ENCODE measurements at places on chromosomes 4 and X. TPM values are rescaled to one million over a fixed set of nuclear protein-coding genes. Genes with fewer than 3 reads are reported as not detected.

GRCh38 chrX:139905051-139905450, 27.8 kb downstream of the ATP11C start:
- H3K27me3 ChIP-seq = no peaks in the 10 kb centered on the region
- H3K4me3 ChIP-seq = no peak overlapping the region

Gene BCORL1
- 67.4 TPM for total RNA-seq

DNA sequence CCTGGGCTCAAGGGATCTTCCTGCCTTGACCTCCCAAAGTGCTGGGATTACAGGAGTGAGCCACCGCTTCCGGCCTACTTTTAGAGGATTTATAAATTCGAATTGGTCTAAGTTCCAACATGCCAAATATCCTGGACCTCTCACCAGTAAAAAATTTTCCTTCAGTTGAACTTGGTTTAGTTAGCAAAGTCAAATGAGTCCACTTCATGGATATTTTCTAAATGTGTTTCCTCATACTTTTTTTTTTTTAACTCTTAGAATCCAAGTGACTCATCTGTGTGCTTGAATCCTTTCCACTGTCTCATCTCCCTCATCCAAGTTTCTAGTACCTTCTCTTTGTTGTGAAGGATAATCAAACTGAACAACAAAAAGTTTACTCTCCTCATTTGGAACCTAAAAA, 49.7 kb downstream of the RBM47 start:
- peaks cover 16% of the 10 kb centered on the region for H3K4me1 ChIP-seq
- no peak for DNase-seq
- no peak overlapping the region for H3K4me3 ChIP-seq
- no peak overlapping the region for H3K27ac ChIP-seq
- H3K36me3 ChIP-seq = no peaks in the 10 kb centered on the region

DNA sequence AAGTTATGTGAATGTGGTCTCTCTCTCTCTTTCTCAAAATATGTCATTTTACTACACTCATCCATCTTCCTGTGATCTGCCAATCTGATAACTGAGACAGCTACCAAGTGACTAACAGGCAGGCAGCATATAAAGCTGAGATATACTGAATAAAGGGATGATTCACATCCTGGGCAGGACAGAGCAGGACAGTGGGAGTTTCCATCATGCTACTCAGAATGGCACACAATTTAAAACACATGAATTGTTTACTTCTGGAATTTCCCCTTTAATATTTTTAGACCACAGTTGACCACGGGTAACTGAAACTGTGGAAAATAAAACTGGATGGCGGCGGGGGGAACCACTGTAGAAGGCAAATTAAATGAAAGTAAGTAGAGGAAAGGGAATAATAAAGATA, 58.6 kb upstream of the DCTD start:
- DNase-seq = peak; percentile 70
- H3K4me3 ChIP-seq = no peak overlapping the region
- H3K27ac ChIP-seq = peak overlapping the region; percentile 61
- H3K27me3 ChIP-seq = no peaks in the 10 kb centered on the region

Gene TREX2
- total RNA-seq = 2.4 TPM

- DNase-seq = no peak
- peak overlapping the region; percentile 82 for H3K4me3 ChIP-seq
- peaks cover 2% of the 10 kb centered on the region for H3K36me3 ChIP-seq
- peak overlapping the region; percentile 89 for H3K27ac ChIP-seq
Measured at GRCh38 chr4:70838666-70839588, 763 bp downstream of the GRSF1 start.

Gene GAGE1
- not detected for total RNA-seq

DNA sequence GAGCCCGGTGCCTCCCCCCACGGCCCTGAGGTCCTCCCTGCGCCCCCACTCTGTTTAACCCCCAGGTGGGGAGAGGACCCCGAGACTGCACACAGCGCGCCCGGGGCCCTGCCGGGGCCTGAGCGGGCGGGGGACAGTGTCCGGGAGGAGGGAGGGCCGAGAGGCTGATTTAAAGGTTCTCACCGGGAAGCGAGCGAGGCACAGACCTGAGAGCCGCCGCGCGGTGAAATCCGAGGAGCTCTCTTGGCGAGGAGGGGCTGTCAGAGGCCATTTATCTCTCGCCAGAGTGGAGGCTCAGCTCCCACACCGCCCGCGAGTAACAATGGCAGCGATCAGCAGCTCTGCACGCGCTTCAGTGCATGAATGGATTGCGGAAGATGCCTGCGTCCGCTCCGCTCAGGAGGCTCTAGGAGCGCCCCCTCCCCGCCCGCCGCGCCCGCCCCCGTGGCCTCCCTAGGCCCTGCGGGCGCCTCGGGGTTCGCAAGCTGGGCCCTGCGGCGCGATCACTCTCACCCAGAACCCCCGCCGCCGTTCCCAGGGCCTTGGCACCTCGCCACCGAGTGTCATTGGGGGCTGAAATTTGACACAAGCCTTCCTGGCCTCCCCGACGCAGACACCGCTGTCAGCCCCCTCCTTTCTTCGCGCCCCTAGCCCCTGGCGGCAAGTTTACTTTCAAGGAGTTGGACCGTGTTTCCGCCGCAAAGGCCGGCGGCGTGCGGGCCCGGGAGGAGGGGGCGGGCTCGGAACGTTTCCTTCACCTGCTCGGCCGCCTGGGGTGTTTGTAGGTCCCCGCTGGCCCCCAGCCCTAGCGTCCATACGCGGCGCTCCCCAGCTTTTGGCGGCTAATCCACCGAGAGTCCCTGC, 48.7 kb upstream of the BCOR start:
- no peak for DNase-seq
- no peak overlapping the region for H3K27ac ChIP-seq
- no peaks in the 10 kb centered on the region for H3K27me3 ChIP-seq
- H3K4me3 ChIP-seq = no peak overlapping the region
- peaks cover 8% of the 10 kb centered on the region for H3K4me1 ChIP-seq

- no peak overlapping the region for H3K4me3 ChIP-seq
- H3K27ac ChIP-seq = no peak overlapping the region
- DNase-seq = no peak
- no peaks in the 10 kb centered on the region for H3K36me3 ChIP-seq
- no peaks in the 10 kb centered on the region for H3K4me1 ChIP-seq
- no peaks in the 10 kb centered on the region for H3K27me3 ChIP-seq
Measured at GRCh38 chr4:185998791-185999190, 70.2 kb upstream of the TLR3 start.

GRCh38 chrX:13261348-13261747, 58.5 kb downstream of the ATXN3L start:
- no peak for DNase-seq
- no peak overlapping the region for H3K4me3 ChIP-seq
- no peaks in the 10 kb centered on the region for H3K36me3 ChIP-seq
- no peaks in the 10 kb centered on the region for H3K4me1 ChIP-seq
- H3K27ac ChIP-seq = no peak overlapping the region

Gene ADGRG4
- total RNA-seq = not detected

- no peaks in the 10 kb centered on the region for H3K36me3 ChIP-seq
- DNase-seq = no peak
- H3K27me3 ChIP-seq = no peaks in the 10 kb centered on the region
- H3K4me3 ChIP-seq = no peak overlapping the region
- no peaks in the 10 kb centered on the region for H3K4me1 ChIP-seq
Measured at GRCh38 chr4:142121448-142122350, 485.3 kb downstream of the IL15 start.

DNA sequence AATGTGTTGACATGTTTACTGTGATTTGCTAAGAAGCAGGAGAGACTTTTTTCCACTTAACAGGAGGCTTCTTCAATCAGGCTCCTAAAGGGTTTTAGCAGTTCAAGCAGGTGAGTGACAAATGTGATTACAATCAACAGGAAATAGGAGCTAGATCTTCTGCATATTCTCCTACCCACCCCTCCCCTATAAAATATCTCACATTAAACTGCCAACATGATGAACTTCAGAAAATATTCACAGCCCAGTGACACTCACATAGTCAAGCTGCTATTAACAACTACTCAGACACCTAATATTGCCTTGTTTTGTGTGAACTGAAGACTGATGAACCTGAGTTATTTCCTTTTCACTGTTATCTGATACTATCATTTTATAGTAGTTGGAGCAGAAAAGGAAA, 55.9 kb upstream of the ANTXR2 start:
- H3K4me1 ChIP-seq = peaks cover 14% of the 10 kb centered on the region
- no peaks in the 10 kb centered on the region for H3K36me3 ChIP-seq
- H3K27me3 ChIP-seq = no peaks in the 10 kb centered on the region
- DNase-seq = no peak
- peak overlapping the region; percentile 88 for H3K27ac ChIP-seq

- no peaks in the 10 kb centered on the region for H3K27me3 ChIP-seq
- no peaks in the 10 kb centered on the region for H3K4me1 ChIP-seq
- no peaks in the 10 kb centered on the region for H3K36me3 ChIP-seq
- DNase-seq = no peak
Measured at GRCh38 chrX:69262036-69262936, 97.0 kb upstream of the PJA1 start.

DNA sequence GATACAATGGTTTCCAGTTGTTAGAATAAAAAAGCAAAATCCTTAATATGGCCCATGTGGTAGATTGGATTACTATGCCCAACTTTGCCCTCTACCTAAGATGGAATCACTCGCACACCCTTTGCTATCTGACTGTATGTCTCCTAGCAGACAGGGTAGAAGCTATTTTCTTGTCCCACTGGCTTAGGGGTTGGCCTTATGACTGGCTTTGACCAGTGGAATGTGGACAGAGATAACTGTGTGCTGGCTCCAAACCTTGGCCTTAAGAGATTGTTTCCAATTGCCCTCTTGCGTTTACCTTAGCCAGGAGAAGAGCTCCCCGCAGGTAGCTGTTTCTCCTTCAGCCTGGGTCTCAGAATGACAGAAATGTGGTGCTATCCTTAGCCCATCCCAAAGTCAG, 355.9 kb downstream of the BCOR start:
- no peak overlapping the region for H3K27ac ChIP-seq
- H3K36me3 ChIP-seq = no peaks in the 10 kb centered on the region
- H3K4me1 ChIP-seq = no peaks in the 10 kb centered on the region
- H3K27me3 ChIP-seq = no peaks in the 10 kb centered on the region
- H3K4me3 ChIP-seq = no peak overlapping the region
- DNase-seq = no peak
